ENCODE measurements at places on chromosomes 13 and 19.

GRCh38 chr19:46388311-46389095 is 24.9 kb downstream of the CCDC8 start:
- DNase-seq: no peak

DNA sequence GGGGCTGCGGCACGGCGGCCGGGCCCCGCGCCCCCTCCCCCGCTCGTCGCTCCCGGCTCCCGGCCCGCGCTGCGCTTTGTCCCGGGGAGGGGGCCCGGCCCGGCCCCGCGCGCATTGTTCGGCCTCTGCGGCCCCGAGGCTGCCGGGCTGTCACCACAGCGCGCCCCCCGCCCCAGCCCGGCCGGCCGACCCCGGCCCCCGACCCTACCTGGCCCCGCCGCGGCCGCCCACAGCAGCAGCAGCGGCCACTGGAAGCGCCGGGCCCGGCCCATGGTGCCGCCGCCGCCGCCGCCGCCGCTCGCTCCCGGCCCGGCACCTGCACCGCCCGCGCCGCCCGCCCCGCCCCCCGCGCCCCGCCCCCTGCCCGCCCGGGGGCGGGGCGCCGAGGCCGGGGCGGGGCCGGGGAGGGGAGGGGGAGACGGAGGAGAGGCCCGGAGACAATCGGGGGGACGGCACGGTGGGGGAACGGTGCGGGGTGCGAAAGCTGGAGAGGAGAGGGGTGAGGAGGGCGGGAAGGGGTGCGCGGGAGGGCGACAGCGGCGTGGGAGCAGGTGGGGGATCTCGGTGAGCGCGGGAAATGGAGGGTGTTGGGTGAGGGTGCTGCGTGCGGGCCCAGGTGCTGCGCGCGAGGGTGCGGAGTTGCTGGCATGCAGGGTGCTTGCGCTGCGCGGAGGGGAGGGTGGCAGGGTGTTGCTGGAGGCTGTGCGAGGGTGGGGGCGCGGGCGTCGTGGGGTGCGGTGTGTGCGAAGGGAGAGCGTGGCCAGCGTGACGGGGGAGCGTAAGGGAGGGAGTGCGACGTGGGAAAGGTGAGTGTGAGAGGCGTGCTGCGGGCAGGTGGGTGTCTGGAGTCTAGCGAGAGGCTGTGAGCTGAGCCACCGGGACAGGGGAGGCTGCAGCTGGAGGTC is at the start of gene CADM4:
CADM4 (minus strand) TSS at position 332 of the 905 bp plus-strand sequence; CDS start at position 272, 60 bp downstream.
- peak; percentile 15 for DNase-seq

- no peak for DNase-seq
Measured at GRCh38 chr19:54317108-54317964, 4.4 kb upstream of the LILRA5 start.

DNA sequence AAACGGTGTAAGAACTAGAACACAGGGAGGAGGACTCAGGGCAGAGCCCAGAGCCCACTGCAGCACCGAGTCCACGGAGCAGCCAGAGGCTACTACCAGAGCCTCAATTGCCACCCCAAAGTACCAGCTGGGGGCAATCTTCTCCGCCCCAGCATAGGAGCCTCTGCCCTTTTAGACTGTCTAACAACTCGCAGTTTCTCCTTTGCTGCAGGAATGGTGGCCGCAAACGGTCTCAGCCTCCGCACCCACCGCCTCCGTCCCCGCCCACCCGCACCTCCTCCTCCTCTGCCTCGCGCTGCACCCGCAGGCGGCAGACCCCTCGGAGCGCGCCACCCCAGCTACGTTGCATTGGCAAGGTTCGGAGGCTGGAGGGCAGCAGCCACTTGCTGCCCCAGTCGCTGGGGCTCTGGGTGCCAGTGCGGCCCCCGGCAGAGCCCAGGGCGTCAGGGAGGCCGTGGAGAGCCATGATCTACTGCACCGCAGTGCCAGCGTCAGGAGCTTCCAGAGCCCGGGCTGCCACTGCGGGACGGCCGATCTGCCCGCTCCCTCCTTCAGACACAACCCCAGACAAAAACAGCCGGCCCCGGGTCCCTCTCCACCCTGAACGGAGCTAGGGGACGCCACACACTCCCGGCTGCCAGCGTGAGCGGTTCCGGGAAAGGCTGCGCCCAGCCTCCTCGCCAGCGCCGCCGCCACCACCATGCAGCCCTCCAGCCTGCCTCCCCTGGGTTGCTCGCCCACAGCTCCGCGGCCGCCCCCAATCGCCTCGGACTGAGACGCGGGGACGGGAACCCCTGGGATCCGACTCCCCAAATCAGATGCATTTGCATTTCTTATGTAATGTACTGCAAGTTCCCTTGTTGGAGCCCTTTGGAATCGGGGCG is 1.8 kb downstream of the FGF14 start:
- no peak for DNase-seq

DNA sequence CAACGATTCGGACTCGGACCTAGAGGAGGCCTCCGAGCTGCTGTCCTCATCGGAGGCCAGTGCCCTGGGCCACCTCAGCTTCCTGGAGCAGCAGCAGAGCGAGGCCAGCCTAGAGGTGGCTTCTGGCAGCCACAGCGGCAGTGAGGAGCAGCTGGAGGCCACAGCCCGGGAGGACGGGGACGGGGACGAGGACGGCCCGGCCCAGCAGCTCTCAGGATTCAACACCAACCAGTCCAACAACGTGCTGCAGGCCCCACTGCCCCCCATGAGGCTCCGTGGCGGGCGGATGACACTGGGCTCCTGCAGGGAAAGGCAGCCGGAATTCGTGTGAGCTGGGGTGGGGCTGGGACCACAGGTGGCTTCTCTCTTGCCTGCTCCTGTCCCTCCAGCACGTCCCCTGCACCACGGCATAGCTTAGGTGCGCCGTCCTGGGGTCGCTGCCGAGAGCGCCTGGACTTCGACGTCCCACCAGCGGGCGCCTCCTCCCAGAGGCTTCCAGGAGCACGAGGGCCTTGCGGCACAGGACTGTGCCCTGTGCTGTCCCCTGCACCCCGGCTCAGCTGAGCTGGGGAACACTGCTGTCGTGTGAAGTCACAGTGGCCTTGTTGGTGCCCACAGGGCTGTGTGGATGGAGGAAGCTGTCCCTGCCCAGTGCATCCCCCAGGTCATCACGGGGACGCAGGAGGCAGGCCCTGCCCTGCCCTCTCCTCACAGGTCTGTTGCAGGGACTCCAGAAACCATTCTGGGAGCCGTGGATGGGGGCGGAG is 9.3 kb downstream of the POLR2E start:
- no peak for DNase-seq

DNA sequence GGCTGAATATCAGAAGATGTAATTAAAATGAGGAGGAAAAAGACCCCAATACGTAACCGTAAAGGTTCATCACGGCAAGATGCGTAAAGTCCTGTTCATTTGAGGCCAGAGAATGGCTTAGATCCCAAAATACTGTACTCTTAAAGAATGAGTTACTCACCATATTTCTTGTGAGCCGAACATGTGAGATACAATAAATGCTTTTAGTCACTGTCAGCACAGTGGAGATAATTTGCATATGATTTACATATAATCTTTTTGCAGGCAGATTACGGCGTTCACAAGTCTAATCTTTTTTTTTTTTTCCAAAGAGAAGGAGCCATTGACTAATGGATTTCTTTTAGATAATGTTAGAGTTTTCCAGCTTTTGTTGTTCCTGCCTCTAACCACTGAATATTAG is 28.4 kb downstream of the AMER2 start:
- DNase-seq: no peak

DNA sequence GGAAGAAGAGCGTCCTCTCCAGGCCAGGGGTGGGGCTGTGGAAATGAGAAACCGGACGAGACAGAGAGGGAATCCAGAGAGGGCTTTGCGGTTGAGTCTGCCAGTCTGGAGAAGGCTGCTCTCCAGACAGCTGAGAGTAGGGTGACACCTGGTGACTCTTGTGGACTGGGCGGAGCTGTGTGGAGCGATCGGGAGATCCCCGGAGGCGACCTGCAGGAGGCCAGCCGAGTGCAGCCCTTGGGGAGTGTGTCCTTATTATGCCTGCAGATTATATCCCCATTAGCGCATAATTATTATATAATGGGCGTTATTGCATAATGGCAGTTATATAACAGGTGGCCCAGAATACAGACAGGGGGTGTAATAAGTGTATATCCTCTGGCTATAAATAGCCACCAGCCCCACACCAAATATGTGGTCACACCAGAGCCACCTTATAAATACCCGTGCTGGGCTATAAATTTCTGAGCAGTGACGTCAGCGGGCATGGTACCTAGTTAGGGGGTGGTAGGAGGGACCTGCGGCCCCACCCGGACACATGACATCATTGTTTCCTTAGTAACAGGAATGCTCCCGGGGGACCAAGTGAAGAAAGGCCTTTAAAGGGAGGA is 41.2 kb downstream of the NFIX start:
- no peak for DNase-seq

All from activated CD4-positive, alpha-beta T cell treated with anti-CD3 and anti-CD28 coated beads, Interleukin-2, amount 50 U/mL, for 16 hours (primary cell).